ENCODE measurements at places on chromosomes 5 and 9.

DNA sequence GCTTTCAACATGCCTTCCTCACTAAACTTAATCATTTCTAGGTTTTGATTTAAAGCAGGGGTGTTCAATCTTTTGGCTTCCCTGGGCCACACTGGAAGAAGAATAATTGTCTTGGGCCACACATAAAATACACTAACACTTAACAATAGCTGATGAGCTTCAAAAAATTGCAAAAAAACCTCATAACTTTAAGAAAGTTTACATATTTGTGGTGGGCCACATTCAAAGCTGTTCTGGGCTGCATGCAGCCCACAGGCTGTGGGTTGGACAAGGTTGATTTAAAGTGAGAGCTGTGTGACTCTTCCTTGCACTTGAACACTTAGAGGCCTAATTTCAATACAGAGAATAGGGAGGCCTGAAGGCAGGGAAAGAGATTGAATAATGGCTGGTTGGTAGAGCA, 598.3 kb downstream of the EFNA5 start:
- no peak for DNase-seq

DNA sequence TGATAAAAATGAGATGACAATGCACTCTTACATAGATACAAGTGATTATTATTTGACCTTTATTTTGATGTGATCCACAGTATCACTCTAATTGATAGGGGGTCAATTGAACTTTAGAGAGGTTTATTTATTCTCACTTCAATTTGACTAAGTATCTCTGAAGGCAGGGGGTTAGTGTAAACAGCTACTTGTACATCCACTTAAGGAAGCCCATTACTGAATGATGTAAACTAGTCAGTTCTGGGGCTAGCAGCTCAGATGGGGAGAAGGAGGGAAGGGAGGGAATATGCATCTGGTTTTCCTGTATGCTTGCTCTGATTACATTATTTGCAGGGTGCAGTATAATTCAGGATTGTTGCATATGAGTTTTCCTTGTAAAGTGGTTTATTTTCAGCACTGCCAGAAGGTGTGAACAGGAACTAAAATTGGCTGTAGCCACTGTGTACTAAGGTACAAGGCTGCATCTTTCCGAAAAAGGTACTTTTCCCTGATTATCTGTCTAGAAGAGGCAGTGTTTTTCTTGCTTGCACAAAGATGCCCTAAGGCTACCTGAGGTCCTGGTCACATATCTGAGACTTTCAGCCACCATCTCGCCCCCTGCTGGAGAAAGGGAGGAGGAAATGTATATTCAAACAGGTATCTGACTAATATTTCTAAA, 51.2 kb downstream of the MRPS27 start:
- no peak for DNase-seq

DNA sequence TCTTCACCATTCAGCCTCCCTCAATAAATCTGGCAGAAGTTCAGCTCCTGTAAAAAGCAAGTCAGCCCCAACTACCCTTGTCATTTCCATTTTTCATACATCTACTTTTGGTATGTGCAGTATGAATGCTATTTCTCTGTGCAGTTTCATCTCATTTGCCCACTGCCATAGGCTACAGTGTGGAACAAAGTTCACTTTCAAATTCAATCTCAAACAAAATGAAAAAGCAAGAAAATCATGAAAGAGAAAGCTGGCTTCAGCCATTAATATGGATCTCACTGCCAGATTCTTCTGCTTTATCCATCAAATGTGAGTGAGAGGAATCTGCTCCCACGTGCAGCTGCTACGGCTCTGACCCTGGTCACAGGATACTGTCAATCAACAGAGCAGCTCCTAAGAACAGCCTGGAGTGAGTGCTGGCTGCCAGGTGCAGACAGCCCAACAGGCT, 494.2 kb downstream of the ZNF608 start:
- peak; percentile 34 for DNase-seq

DNA sequence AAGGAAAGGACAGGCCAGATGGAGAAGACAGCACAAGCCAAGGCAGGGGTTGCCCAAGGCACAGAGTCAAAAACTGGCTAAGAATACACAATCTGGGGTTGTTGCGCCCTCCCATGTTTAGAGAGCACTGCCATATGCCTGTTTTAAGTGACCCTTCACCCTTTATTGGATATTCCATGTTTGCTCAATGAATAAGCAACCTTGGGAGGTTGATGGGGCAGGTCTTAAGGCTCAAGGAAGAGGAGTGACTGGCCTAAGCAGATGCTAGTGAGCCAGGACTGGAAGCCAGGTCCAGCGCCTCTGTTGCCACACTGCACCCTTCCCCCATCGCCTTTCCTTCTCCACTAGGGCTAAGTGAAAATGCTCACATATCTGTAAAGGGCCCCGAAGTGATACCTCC, 6.7 kb downstream of the TXN start:
- DNase-seq: no peak

All from NCI-H1092 treated with DMSO at 0.1 percent for 48 hours (cell line).